ENCODE measurements at places on chromosomes 4 and X.

- no peak for DNase-seq
Observed at GRCh38 chr4:154984148-154984547, 203.1 kb downstream of the RBM46 start.

- no peak for DNase-seq
Observed at GRCh38 chr4:84708406-84709135, 125.6 kb downstream of the CDS1 start.

GRCh38 chrX:84175958-84176357 is 12.0 kb downstream of the RPS6KA6 start:
- no peak for DNase-seq

GRCh38 chrX:134636851-134637250 is 21.4 kb downstream of the PLAC1 start:
- DNase-seq, result no peak

DNA sequence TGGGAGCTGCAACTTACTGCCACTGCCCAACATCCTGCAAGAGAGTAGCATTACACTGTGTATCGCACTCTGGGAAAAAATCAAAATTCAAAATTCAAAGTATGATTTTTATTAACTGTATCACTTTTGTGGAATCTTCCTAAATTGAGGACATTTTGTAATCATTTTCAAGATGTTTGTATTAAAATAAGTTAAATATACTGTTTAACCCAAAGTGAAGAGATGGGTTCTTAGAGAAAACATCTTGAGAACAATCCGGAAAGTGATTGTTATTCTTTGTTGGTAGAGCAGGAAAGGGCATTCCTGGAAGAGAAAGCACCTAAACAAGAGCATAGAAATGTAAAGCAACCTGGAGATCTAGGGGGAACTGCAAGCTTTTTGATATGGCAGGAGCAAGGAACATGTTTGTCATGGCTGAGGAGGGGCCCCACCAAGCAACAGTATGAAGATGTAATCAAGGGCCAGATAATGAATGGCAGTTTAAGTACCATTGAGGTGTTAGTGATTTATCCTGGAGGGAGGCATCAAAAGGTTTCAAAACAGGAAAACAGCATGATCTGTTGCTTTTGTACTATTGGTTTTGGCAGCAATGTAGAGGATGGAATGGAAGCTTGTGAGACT is 14.1 kb upstream of the SEC24D start:
- no peak for DNase-seq

GRCh38 chrX:152445926-152446325 is 5.2 kb downstream of the GABRA3 start:
- no peak for DNase-seq

DNA sequence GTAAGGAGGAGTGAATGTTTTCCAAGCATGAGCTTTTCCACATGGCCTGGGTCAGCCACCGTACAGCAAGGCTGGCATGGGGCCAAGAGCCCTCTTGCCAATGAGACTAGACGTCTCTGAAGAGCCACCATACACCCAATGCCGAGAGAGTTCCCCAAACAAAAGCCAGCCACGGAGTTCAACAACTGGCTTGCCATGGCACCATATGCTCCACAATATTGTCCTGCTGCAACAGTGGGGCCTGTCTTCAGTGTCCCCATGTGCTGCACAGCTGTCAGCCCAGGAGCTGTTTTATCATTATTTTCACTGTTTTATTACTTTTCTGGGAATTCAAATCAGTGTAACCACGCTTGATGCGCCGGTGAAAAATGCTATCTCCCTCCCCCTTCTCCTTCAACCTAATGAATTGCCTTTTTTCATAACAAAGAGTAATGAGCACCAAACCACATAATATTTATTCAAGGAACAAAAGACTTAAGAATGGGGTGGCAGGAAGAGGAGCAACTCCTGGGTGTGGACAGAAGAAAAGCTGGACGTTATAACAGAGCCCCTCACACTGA is 18.4 kb downstream of the MAML3 start:
- DNase-seq, result no peak

GRCh38 chr4:152165146-152165545 is 370.7 kb downstream of the FBXW7 start:
- DNase-seq, result no peak

GRCh38 chrX:29762006-29762405 is 453.4 kb upstream of the MAGEB2 start:
- no peak for DNase-seq

- no peak for DNase-seq
Observed at GRCh38 chrX:132406106-132406505, 82.7 kb downstream of the MBNL3 start.

DNA sequence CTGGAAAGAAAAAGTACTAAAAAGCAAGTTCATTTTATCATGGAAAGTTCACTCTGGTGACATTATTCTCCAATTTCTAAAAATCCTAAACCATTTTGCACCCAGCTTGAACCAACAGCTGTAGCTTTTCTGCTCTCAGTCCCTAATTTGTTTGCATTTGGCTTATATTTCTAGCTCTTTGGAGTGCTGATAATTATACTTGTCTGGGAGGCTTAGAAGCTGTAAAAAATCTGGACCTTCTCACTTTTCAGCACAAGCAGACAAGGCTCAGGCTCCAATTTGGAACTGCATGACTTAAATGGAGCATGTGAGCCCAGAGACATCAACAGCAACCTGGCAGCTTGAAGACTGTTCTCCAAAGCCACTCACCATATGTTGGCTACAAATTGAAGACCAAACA is 170.9 kb upstream of the PCDH18 start:
- no peak for DNase-seq

DNA sequence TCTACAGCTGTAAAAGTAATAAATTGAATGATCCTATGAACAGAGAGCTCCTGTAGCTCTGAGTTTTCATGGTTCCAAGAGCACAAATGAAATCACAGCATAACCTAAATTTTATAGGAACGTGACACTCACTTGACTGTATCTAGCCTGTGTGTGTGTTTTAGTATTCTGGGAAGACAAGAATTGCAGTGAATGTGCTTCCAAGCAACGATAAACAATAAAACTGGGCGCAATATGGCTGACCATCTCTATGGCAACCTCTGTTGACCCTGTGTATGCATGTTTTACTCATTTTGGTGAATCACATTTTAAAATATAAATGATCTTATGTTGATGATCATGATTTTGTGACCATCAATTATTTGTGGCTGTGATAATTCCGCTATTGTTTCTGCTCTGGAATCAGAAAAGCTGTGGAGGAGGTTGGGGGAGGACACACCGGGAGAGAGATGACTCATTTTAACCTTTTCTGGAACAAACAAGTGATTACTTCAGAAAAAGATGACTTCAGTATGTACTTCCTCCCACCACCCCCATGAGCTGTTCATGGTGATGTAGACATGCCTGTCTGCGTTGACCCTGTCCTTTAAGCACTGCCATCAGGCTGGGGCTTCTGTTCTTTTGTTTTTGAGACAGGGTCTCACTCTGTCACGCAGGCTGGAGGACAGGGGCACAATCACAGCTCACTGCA is 31.8 kb downstream of the USP11 start:
- DNase-seq, result no peak

DNA sequence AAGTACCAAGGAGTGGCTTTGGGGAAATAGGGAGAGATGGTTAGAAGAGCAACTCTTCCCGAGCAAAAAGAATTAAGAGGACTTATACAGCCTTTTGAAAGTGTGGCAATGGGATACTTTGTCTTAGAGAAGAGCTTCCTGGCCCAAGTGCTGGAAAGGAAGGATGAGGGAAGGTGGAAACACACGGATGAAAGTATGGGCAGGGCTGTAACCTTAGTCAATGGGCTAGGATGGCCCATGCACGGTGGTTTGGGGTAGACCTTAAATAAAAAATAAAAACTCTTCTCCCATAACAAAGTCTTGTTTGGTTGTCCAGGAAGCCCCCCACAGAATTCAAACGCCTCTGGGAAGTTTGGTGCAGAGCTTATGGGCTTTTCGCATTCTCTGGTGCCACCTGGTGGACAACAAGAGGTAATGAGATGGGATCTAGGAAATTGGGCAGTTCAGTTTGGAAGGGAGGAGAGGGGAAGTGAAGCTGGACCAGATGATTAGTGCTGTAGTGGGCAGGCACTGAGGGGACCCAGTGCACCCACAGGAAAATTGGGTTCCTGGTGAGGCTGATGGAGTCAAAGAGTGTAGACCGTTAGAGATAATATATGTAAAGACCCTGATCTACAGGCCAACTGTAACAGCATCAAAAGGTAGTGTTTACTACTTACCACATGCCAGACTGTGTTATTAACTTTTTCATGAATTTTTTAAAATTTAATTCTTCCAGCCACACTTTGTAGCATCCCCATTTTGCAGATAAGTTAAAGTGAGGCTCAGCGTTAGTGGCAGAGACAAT is 13.8 kb upstream of the ENOX2 start:
- peak; percentile 24 for DNase-seq

GRCh38 chr4:104501290-104501689 is 6.6 kb upstream of the CXXC4 start:
- no peak for DNase-seq

GRCh38 chr4:184938871-184939270 is 79.4 kb upstream of the HELT start:
- DNase-seq, result no peak

- peak; percentile 9 for DNase-seq
Observed at GRCh38 chr4:125316401-125316790, 1.6 kb downstream of the FAT4 start.

DNA sequence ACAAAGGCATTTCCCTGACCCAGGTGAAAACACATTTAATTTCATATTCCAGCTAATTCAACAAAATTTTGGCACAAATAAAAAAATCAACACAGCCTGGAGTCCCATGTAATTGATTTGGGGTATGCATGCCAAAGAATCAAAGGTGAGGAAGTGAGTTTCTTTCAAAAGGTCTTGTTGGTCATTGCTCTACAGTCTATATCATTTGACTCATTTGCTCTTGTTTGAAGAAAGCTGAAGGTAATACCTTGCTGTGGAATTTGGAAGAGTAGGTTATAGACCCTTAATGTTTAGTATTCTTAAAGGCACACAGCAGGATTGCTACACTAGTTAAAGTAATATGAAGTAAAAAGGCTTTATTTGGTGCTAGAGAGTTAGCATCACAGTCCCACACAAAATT is 25.4 kb downstream of the COL4A6 start:
- no peak for DNase-seq

GRCh38 chr4:23266401-23266800 is 573.7 kb downstream of the GBA3 start:
- DNase-seq, result no peak

Measured in progenitor cell of endocrine pancreas (in vitro differentiated cells).